ENCODE measurements at places on chromosomes 2 and 18.

DNA sequence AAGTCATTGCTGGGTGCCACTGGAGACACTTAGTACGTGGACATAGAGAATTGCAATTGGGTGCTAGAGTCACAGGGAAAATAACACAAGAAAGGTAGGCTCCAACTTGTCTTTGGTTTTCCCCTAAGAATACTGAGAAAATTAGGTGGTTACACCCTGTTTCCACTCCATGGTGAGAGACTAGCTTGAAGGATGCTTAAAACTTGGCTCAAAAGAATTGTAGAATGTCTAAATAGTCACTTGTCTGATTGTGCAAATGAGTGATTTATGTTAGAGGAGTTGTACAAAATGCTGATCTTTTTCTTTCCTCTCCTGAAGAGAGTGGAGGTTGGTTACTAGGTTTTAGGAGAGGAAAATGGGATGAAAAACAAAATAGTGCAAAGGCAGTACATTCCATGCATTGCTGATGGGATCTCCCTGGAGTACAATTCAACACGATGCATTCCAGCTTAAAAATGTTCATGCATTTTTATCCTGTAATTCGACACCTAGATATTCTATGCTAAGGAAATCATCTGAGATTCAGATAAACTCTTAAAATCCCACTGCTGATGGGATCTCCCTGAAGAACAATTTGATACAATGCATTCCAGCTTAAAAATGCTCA lies 2.2 kb upstream of the SERPINB12 start:
- DNase-seq = no peak

GRCh38 chr18:573385-573784 lies 6.8 kb upstream of the CETN1 start:
- no peak for DNase-seq

- no peak for DNase-seq
Observed at GRCh38 chr2:42913280-42913878, 121.0 kb upstream of the HAAO start.

GRCh38 chr2:14072338-14072737 lies 560.2 kb upstream of the LRATD1 start:
- DNase-seq = no peak

DNA sequence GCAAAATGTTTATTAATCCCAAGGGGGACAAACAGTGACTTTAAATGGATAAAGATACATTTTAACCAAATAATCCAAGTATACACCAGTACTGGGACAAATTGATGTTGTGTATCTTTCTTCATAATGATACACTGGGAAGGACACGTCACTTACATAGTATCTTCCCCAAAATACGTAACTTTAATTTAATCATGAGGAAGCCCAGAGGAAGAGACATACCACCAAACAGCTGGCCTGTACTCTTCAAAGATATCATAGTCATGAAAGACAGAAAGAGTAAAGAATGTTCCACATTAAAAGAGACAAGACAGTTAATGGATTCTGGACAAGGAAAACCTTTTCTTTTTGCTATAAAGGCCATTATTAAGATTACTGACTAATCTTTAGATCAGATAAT lies 37.1 kb downstream of the AGFG1 start:
- no peak for DNase-seq

DNA sequence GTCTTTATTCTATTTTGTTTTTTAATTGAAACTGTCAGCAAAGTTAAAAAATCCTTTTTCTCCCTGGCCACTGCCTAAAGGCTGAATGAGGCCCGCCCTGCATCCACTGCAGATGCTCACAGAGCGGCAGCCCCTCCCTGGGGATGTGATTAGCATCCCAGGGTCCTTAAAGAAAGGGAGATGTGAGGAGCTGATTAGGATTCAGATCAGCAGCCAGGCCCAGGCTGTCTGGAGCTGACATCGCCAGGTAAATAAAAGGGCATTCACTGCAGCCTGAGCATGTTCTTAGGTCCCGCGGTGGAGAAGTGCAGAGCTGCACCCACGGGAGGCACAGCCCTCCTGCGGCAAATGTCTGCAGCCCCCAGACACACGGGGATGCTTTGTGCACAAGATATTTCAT lies 83.8 kb downstream of the LONRF2 start:
- no peak for DNase-seq
